ENCODE measurements at places on chromosomes 11 and 22.

DNA sequence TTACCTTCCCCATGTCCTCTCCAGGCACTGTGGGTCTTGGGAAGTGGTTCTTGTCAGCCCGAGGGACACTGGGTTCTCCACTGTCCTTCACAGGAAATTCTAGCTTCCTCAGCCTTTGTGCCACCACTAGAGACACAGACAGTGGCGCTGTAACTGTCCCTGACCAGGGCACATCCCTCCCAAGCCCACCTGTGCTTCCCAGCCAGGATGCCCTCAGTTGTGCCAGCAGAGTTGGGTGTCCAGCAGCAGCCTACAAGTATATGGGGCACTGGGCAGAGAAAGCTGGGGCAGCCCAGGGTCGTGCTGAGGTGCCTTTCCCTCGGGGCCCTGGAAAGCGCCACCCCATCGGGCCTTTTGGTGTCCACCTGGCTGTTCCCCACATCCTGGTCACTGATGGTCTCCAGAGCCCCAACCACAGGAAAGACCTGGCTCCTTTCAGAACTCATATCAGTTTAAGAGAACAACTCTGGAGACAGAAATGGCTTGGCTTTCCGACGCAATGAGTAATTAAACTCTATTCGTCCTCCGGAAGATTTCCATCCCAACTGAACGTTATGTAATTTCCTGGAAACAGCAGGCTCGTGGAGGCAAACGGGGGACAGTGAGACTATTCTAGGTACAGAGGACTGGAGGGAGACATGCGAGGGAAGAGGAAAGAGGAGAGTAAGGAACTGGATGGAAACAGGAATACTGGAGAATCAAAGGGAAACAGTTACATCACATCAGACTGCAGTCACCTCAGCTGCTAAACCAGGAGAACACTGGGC lies 28.6 kb downstream of the PPP2R1B start:
- DNase-seq, result no peak

DNA sequence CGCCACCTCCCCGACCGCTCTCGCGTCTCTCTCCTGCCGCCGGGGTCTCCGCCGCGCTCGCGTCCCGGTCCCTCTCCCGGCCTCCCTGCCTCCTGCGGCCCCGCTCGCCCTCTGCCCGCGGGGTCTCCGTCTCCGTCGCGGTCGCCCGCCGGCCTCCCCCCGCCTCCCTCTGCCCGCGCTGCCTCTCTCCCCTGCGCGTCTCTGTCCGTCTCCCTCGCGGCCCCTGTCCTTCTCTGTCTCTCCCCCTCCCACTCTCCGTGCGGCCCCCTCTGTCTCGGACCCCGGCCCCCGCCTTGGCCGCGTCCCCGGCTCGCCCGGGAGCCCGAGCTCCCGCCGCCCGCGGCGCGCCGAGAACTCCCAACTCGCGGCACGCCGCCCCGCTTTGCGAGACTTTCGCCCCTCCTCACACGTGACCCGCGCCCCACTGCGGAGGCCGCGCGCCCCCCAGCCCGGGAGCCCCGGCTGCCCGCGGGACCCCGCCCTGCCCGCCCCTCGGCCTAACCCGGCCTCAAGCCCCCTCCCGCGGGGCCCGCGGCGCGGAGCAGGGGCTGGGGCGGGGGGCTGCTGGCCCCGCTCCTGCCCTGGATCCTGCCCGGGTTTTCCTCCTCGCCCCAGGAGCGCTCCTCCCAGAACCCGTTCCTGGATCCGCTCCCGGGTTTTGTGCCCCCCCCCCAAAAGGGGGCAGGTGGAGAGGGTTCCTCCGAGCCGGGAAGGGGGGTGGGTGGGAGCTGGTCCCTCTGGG lies 702 bp upstream of the KCNJ4 start:
- no peak for DNase-seq

DNA sequence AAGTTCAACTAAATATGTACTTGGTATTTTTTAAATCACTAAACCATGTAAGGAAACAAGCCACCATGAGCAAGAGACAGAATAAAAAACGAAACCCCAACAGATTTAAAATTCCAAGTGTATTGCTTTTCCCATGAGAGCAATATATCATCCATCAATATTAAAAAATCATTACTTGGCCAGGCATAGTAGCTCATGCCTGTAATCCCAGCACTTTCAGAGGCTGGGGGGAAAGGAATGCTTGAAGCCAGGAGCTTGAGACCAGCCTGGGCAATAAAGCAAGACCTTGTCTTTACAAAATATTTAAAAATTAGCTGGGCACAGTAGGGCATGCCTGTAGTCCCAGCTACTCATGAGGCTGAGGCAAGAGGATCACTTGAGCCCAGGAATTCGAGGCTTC lies 190.8 kb downstream of the TTC28 start:
- no peak for DNase-seq

DNA sequence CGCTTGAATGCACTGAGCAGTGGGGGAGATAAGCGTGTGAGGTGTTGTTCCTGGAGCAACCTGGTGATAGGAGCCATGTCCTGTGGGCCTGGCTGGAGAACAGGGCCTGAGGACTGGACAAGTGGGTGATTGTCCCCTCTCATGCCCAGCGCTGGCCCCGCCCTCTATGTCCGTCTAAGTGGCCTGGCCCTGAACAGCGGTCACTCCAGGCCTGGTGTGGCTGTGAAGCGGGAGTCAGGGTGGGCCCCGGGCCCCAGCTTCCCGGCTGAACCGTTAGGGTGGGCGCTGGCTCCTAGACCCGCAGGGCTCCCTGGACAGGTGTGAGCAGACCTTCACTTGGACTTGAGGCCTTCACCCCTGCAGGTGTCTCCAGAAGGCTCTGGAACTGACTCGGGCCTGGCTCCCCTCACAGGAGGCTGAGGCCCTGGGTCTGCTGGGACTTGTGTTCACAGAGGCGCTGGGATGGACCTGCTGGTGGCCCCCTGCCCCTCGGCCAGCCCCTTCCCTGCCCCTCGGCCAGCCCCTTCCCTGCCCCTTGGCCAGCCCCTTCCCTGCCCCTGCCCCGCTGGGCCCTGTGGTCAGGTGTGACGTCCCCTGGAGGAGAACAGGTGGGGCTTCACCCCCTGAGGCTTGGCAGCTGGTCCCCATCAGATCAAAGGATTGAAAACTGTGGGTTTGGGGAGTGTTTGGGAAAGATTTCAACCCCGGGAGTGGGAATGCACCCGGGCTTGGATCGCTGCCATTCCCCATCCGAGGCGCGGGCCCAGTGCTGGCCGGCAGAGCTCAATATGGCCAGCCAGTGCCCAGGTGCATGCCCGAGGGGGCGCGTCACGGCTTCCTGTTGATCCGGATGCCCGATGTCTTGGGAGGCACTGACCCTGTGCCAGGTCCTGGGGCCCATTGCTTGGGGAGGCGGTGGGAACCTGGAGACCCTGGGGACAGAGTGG lies 3.2 kb upstream of the MUC6 start:
- no peak for DNase-seq

GRCh38 chr22:39316440-39317083 lies 2.9 kb downstream of the RPL3 start:
- DNase-seq, result peak; percentile 88

DNA sequence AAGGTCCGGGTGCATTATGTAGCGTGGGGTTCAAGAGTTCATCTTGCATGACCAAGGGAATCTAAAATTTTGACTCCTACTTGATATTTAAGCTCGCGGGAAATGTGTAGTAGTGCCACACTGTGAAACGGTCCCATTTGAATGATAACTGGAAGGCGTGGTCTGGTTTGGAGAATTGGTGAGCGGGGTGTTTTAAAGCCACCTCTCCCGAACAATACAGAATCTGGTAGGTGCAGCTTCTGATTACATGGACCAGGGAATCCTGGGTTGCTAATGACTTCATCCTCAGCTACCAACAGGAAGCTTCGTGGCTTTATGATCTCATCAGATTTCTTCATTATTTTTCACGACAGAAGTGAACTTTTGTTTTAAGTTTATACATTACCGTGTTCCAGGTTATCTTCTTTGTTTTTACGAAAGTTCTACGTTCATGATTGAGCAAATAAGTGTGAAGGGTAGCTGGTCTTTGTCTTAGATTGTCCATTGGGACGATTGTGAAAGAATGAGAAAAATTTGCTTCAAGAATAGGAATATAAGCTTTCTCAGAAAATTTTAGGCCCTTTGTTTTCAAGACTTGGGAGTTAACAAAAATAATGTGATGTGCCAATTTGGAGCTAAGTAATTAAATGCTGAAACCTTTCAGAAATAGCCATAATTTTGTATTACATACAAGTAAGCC lies 1.7 kb downstream of the QSER1 start:
- DNase-seq, result peak; percentile 47

- no peak for DNase-seq
Measured at GRCh38 chr22:35879351-35879750, 149.3 kb downstream of the RBFOX2 start.

DNA sequence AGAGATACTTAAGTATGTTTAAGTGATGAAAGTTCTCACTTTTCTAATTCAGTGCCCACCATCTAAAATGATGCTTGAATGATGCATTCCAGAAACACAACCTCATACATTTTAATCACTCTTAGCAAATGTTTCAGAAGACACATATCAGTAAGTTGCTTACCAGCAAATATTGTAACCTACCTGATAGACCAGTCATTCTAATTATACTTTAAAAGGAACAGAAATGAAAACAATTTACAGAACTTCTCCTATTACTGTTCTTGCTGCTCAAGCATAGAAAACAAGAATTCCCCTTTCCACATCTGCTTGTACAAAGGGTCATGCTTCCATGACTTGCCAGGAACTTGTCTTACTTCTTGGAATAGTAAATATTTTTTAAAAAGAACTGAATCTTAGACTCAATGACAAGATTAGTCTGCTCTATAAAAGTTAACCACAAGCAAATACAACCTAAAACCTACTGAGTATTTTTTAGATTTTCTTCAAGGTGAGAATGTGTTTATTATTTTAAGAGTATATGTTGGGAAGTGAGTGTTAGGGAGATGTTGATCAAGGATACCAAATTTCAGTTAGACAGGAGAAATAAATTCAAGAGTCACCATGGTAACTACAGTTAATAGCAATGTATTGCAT lies 82.0 kb upstream of the SC5D start:
- DNase-seq, result no peak

GRCh38 chr11:69249311-69250185 lies 44.4 kb upstream of the MYEOV start:
- DNase-seq, result no peak

GRCh38 chr22:37823134-37823985 lies at the start of gene GALR3:
TSS of gene GALR3 (plus strand) at chr22:37823382. CDS start at chr22:37823407, 25 bp downstream.
- DNase-seq, result no peak
